ENCODE measurements at places on chromosomes 12 and 14.

DNA sequence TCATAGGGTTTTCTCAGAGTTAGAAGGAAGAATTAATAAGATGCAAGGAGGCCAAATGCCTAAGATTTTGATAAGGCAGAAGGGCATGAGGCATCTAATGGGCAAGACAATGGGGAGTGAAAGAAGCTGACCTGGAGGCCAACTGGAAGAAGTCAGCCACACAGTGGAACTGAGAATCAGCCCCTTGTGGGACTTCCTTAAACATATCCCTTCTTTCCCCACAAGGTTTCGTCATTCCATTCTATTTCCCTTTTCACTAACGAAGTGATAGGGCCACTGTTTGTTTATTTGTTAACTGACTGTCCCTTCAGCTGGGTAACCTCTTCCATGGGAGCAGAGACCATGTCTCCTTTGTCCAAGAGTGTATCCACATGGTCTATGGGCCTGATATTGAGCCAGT is 86.2 kb downstream of the HELB start:
- no peak for DNase-seq
- no peaks in the 10 kb centered on the region for H3K4me1 ChIP-seq
- H3K27me3 ChIP-seq = no peaks in the 10 kb centered on the region
- H3K27ac ChIP-seq = no peak overlapping the region

DNA sequence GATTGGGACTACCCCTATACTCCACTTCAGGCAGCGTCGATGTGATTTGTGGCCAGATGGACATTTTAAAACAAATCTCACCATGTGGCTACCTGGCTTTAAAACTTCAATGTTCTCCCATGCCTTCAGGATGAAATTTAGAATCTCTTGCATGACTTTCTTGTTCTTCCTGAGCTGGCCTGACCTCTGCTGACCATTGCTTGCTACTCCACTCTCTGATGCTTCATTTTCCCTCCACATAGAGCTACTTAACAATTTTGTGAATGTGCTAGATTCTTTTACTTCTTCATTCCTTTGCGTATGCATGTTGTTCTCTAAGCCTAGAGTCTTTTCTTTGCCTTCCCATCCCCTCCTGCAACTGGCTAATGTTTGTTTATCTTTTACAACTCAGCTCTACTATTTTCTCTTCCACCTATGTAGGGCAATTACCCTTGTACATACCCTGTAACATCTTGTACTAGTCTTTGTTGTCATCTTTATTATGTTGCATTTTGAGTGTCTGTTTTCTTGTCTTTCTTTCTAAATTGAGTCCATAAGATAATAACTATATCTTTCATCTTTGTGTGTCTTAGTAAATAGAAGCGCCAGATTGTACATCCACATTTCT is 41.2 kb downstream of the YLPM1 start:
- H3K4me1 ChIP-seq = no peaks in the 10 kb centered on the region
- peak; percentile 26 for DNase-seq
- peaks cover 9% of the 10 kb centered on the region for H3K36me3 ChIP-seq
- no peak overlapping the region for H3K27ac ChIP-seq

- peaks cover 9% of the 10 kb centered on the region for H3K27me3 ChIP-seq
- H3K36me3 ChIP-seq = no peaks in the 10 kb centered on the region
- DNase-seq = no peak
- peaks cover 8% of the 10 kb centered on the region for H3K4me1 ChIP-seq
- H3K27ac ChIP-seq = no peak overlapping the region
Measured at GRCh38 chr12:44876544-44877410, 662 bp upstream of the NELL2 start.

DNA sequence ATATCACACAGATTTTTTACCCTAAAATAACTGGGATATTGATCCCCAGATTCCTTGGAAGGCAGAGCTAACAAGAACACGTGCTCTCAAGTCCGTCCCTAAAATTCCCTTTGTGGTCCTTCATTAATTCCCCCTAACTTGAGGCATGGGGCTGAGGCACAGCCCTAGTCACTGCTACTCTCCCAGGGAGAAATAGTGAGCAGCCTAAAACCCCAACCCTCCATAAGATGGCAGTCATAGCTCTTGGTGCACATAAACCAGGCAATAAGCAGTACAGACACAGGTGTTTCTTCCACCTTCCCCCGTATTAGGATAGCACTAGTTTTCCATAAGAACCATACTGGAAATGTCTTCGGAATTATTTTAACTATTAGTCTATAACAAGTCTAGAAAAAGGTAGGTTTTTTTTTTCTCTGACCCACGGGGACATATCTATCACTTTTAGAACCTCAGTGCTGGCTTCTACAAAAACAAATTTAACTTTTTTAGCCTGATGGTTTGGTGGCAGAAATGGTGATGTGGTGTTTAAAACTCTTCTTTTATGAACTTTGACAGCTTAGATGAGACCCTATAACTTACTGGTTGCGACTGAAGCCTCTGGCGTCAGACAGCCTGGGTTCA is 3.1 kb upstream of the ARHGEF40 start:
- H3K27ac ChIP-seq = no peak overlapping the region
- no peaks in the 10 kb centered on the region for H3K36me3 ChIP-seq
- peaks cover 71% of the 10 kb centered on the region for H3K4me1 ChIP-seq
- peaks cover 7% of the 10 kb centered on the region for H3K27me3 ChIP-seq
- DNase-seq = peak; percentile 48

GRCh38 chr12:10982244-10982643 is 4.5 kb downstream of the TAS2R50 start:
- no peak overlapping the region for H3K27ac ChIP-seq
- no peak for DNase-seq
- H3K4me3 ChIP-seq = no peak overlapping the region

GRCh38 chr12:43320281-43320680 is 231.7 kb downstream of the ADAMTS20 start:
- DNase-seq = no peak
- H3K36me3 ChIP-seq = no peaks in the 10 kb centered on the region
- no peak overlapping the region for H3K27ac ChIP-seq
- no peaks in the 10 kb centered on the region for H3K27me3 ChIP-seq

DNA sequence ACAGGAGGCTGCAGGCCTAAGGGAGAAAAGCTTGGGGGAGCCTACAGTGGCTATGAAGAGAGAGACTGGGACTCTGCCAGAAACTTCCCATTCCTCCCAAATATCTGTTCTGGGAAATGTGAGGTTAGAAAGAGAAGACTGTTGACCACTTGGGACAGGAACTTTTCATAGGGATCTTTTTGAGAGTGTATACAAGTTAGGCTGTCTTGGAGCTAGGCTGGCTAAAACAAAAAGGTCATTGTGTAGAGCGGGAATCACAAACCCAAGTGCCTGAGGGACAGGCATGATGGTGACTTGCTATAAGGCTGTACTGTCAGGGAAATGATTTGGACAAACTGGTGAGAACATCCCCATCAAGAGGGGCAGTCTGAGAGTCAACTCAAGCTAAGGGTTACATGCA is 175.1 kb downstream of the GRIP1 start:
- H3K27me3 ChIP-seq = no peaks in the 10 kb centered on the region
- H3K4me1 ChIP-seq = no peaks in the 10 kb centered on the region
- H3K4me3 ChIP-seq = no peak overlapping the region
- no peak for DNase-seq
- H3K36me3 ChIP-seq = no peaks in the 10 kb centered on the region

- no peak for DNase-seq
- H3K27me3 ChIP-seq = no peaks in the 10 kb centered on the region
- peaks cover 77% of the 10 kb centered on the region for H3K4me1 ChIP-seq
- no peak overlapping the region for H3K4me3 ChIP-seq
- no peak overlapping the region for H3K27ac ChIP-seq
Measured at GRCh38 chr14:94515856-94516255, 6.6 kb upstream of the SERPINA12 start.

All from HepG2 (cell line).